DMS153 (cell line): ENCODE measurements at places on chromosomes 6 and 20.

DNA sequence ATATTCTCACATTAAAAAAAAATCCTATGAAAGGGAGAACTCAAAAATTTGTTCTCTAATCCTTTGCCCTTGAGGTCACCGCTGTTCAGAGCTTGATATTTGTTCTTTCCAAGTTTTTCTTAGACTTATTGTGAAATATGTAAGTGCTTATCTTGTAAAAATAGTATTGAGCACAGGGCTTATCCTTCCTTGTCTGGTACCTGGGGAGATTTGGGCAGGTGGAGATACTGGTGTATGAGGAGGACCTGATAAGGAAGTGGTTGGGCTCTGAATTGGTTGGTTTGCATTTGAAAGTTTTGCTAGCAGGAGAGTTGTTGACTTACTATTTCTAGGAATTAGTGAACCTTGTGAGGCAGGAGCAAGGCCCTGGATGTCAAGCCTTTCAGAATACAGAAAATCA, 28.9 kb upstream of the ANKEF1 start:
- DNase-seq = no peak

DNA sequence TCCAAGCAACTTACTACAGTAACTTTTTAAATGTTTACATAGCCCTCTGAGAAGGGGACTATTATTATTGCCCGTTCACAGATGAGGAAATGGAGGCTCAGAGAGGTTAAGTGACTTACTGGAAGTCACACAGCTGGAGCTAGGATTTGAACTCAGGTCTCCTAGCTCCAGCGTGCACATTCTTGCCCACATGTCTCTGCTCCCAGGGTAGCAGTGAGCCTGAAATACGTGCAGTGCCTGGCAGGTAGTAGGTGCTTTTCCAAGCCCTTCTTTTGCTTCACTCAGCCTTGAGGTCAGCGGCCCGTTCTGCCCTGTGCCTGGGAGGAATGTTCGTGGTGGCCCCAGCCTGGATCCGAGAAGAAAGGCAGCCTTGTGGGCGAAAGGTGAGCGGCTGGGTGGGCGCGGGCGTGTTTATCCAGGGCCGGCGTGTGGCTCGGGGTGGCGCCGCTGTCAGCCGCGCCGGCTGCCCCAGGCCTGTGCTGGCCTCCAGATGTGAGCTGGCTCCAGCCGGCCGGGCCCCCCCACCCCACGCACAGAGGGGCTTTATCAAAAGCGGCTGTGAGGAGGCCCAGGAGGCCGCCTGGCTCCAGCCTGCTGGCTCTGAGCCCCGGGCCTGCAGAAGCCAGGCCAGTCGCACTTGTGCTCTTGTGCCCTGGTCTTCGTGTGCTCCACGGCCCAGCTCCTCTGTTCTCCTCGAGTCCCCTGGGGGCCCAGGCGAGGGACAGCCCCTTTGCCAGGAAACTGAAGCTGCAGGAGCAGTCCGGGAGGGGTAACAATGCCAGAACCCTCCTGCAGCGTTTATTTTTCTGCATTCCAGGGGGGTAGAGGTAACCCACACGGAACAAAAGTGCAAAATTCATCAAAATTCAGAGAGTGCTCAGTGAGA, 58.1 kb downstream of the UBE2V1 start:
- no peak for DNase-seq

- DNase-seq = peak; percentile 81
These were observed 6.0 kb upstream of the FASTKD5 start for GRCh38 chr20:3165473-3166337.

- no peak for DNase-seq
These were observed 200.6 kb upstream of the MAP3K7 start for GRCh38 chr6:90787446-90787845.

- peak; percentile 35 for DNase-seq
These were observed 551 bp upstream of the ATP5F1E start for GRCh38 chr20:59032713-59033059.

- no peak for DNase-seq
These were observed 13.8 kb downstream of the UBE2V1 start for GRCh38 chr20:50099113-50099512.

DNA sequence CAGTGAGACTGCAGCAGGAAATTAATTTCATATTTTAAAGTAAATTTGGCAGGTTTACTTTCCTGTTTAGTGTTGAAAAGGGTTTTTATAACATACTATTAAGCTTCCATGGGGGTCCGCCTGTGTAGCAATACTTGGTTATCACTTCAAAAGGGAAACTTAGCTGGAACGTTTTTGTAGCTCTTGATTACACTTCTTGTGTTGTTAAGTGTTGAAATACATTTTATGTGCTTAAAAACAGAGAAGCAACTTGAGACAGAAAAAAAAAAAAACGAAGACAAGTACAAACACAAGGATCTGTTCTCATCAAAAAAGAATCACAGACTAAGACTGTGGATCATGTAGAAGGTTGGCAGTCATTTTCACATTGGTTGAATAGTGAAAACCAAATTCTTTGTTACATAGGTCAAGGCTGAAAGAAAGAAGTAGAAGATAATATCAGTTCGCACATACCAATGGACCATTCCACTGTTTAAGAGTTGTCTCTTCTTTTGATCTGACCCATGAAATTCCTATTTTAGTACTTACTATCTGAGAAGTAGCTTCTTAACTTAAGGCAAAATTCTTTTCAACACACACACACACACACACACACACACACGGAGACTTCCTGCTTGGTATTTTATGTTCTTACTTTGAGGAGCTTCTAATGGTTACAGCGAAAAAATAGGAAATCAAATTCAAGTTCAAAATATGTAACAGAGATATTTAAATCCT, 113.9 kb upstream of the SLC35B3 start:
- no peak for DNase-seq

DNA sequence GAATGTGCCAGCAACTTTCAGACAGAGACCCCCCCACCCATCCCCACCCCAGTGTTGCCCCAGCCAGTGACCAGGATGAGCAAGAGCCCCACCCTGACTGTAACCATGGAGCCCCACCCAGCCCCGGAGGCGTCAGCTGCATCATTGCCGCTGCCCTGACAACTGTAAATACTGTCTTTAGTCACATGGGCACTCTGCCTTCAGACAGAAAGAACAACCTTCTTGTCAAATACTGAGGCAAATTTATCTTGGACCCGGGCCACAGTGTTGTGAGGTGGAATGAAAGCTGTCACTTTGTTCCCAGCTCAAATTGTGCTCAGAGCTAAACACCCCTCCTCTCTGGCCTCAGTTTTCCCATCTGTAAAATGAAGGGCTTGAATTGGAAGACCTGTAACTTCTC, 23.7 kb downstream of the MOCS3 start:
- DNase-seq = peak; percentile 56

DNA sequence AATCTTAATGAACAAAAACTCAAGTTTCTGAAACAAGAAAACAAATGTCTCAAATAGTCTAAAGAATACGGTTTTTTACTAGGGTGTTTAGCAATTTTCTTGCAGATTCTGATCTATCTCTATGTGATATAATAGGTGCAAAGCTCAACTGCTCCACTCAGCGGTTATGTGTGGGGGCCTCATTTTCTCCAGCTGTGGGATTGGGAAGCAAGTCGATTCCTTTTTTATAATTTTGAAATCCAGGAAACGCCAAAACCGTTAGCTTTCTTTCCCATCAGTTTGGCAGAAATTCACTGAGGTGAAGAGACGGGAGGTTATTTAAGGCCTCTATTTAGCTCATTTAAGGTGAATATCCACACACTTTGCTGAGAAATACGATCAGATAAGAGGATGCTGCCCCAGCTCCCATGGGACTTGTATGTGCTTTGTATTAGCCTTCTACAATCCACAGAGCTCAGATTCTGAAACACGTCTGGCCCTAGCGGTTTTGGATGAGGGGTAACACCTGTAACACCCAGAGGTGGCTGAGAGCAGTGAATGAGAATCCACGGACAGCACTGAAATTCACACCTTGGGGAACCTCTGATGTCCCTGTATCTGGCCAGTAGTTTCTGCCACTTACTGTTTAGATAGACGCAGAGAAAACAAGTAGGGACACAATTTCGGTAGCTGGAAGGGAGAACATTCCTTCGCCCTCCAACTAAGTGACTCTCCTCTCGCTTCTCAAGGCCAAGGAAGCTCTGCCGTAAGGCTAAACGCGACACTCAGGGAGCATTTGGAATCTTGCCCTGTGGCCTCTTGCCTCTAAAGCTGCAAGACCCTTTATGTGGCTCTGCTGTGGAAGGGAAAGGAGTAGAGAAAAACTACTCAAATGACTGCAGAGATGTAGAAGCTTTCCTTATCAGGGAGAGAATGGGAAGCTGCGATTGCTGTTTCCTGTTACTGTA, 6.5 kb upstream of the BCAS4 start:
- DNase-seq = no peak

DNA sequence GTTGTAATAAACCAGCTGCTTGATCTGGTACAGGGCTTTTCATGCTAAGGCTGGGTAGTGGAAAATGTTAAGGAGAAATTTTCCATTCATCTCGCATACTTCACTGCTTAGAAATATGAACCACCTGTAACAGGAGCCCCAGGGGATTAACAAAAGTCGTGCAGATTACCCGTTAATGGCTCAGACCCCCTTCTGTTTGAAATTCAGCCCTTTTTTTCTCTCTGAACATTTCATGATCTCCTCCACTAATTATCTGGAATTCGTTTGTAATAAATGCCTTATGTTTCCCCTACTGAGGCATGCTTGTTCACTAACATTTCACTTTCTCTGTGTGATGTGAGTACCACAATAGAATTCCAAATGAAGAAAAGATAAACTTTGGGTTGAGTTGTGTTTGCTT, 336.4 kb upstream of the HSF2 start:
- no peak for DNase-seq

DNA sequence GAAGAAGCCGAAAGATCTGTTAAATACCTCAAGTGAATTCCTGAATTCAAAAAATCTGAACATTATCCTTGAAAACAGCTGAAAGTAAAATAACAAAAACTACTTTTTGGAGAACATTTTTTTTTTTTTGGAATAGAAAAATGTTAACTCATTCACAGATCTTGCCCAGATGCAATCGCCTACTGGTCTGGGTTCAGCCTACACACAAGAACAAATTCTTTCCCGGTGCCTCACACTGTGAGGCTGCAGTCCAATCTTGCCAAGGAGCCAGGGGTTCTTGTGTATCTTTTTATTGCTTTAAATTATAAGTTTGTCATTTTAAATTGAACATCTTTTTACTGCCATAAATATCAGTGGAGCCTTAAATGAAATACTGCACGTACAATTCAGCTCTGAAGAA, 41.2 kb upstream of the TMEM200A start:
- no peak for DNase-seq

- no peak for DNase-seq
These were observed 171.6 kb upstream of the PHACTR1 start for GRCh38 chr6:12544821-12545565.

DNA sequence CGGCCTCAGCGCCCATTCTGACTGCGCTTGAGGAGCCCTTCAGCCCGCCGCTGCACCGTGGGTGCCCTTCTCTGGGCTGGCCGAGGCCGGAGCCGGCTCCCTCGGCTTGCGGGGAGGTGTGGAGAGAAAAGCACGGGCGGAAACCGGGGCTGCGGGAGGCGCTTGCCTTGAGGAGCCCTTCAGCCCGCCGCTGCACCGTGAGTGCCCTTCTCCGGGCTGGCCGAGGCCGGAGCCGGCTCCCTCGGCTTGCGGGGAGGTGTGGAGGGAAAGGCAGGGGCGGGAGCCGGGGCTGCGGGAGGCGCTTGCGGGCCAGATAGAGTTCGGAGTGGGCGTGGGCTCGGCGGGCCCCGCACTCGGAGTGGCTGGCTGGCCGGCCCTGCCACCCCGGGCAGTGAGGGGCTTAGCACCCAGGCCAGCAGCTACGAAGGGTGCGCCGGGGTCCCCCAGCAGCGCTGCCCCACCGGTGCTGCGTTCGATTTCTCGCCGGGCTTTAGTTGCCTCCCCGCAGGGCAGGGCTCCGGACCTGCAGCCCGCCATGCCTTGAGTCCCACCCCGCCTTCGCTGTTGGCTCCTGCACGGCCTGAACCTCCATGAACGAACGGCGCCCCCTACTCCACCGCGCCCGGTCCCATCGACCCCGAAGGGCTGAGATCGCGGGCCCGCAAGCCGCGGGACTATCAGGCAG, 45.7 kb upstream of the MCUR1 start:
- no peak for DNase-seq

DNA sequence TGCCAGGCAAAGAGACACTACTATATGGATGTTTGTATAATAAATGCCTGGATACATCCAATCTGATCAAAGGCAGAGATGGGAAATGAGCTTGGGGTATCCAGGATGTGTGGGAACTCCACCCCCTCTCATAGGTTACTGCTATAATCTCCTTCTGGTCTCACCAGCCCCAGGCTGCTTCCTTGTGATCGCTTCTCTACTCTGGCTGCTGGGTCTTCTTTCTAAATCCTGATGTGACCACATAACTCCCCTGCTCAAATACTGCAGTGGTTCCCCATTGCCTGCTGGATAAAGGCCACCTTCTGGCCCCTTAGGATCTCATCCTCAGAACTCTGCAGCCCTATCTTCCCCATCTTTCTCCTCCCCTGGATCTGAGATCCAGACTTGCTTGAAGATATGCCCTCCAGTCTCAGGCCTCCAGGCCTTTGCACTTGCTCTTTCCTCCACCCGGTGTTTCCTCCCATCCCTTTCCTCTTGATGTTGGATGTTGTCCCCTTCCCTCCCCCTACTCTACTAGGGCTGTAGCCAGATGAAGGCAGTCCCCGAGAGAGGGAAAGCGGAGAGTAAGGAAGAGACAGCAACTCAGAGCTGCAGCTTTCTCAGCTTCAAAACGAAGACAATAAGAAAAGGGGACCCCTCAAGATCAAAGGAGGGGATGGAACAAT, 828 bp upstream of the XKR7 start:
- DNase-seq = no peak

DNA sequence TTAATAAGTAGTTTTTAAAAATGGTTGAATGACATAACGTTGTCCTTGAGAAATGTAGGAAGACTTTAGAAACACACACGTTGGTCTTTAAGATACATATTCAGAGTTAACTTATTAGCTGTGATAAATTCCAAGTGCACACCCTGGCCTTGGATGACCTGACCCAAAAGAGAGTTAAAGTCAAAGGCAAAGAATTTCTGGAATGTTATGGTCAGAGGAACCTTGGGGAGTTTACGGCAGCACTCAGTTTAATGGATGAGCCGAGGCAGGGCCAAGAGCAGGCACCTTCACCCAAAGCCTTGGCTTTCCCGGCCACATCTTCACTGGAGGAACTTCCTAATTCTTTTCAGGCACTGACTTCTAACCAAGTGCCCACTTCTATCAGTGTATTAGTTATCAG, 200.5 kb downstream of the SMOC2 start:
- no peak for DNase-seq

DNA sequence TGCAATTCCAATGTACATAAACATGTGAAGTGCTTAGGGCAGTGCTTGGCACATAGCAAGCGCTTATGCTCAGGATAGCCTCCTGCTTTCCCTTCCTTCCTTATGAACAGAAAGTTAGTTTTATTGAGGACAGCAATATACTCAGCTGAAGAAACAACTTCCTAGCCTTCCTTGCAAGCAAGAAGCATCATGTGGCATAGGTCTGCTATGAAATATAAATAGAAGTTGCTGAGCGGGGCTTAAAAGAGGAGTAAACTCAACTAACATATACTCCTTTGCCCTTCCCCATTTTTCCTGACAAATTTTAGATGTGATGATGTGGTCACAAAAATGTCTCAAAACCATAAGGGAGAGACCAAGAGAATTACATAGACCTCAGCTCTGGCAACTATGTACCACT, 98.9 kb downstream of the KIF16B start:
- no peak for DNase-seq

- no peak for DNase-seq
These were observed 4.1 kb downstream of the AARS2 start for GRCh38 chr6:44309092-44309491.

- DNase-seq = no peak
These were observed 45.7 kb upstream of the SMIM28 start for GRCh38 chr6:138331984-138332383.

- no peak for DNase-seq
These were observed 119.1 kb upstream of the PDE10A start for GRCh38 chr6:165782134-165782533.

GRCh38 chr6:21003780-21004541, 469.7 kb downstream of the CDKAL1 start:
- peak; percentile 12 for DNase-seq
